HepG2 (cell line): ENCODE measurements at places on chromosomes 2 and 18. TPM values are rescaled to one million over a fixed set of nuclear protein-coding genes. Genes with fewer than 3 reads are reported as not detected.

GRCh38 chr2:173652767-173653431 is 298.2 kb downstream of the CDCA7 start:
- peak; percentile 64 for DNase-seq

DNA sequence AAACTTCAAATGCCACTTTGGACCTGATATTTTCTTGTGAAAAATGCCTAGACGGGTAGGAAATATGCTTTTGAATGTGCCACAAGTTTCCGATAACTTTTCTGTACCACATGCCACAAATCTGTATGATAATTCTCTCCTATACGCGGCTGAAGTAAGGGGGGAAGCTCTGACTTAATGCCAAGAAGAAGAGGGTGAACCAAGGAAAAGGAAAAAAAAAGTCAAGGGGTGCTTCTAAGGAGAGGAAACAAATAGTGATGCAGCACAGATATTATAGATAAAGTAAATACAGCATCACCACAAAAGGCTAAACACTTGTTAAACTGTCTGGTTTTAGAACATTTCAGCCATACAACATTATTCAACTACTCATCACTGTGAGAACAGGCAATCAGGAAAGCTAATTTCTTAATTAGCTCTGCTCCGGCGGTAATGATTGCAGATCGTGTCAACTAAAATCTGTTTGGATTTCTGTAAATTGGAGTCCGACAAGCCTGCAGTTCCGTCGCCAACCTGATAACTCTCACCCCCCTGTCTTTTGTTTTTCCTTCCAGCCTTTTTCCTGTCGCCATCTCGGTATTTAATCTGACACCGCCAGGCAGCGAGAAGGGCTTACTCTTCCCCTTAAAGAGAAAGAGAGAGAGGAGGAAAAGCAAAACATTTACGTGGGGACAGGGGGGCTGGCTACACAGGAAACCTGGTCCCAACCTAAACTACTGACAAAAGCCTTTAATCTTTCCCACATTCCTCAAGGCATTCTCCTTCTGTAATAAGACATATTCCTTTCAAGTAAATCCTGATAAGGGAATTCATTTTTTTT is 67.5 kb downstream of the ZEB2 start:
- DNase-seq = no peak

DNA sequence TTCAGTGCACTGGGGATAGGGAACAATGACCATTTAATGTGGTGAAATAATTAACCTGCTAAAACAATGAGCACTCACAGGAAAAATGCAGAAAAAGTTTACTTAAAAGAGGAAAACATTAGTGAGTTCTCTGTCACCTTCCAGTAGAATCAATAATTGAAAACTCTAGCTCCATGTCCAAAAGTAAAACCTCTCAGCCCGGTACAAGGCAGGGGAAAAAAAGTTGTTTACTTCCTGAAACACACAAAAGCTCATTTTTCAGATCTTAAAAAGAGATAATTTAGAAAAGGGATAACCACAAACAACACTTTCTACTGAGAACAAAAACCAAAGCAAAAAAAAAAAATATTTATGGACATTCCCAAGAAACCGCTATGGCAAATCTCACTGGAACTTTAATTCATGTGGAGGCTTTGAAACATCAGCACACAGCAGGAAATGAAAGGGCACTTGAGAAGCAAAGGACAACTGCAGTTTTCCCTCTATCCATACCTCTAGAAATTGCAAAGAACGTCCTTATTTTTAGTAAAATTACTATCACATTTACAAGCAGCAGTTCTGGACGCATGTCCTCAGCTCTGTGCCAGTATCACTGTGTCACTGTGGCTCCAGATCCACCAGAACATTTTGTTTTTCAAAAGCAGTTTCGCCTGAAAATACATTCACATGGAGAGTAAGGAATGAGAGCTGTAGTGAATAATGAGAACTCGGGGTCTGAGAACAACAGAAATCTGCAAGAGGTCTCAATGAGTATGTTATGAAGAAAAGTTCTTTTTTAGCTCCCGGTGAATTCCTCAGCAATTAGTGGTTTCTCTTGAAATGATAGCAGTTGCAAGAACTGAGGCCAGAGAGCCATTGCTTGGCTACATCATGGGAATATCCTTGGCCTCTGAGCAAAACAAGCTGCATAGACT is 44.7 kb upstream of the DNAH7 start:
- no peak for DNase-seq

DNA sequence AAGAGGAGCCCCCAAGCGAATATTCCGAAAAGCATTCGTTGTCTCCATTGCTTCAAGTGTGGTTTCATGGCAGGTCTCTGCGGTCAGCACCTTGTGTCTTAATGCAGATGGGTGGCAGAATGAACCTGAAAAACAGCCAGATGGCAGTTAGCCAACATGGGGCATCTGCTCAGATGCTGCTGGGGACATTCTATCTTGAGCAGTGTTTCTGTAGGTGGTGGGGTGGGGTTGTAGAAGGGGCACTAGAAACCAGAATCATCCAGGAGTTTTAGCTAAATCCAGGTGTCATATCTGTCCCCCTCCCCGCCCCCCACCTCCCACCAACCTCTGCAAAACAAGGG is 42.1 kb downstream of the ST6GAL2 start:
- no peak for DNase-seq

- DNase-seq = no peak
These were observed 250.8 kb downstream of the DYSF start for GRCh38 chr2:71704131-71704561.

DNA sequence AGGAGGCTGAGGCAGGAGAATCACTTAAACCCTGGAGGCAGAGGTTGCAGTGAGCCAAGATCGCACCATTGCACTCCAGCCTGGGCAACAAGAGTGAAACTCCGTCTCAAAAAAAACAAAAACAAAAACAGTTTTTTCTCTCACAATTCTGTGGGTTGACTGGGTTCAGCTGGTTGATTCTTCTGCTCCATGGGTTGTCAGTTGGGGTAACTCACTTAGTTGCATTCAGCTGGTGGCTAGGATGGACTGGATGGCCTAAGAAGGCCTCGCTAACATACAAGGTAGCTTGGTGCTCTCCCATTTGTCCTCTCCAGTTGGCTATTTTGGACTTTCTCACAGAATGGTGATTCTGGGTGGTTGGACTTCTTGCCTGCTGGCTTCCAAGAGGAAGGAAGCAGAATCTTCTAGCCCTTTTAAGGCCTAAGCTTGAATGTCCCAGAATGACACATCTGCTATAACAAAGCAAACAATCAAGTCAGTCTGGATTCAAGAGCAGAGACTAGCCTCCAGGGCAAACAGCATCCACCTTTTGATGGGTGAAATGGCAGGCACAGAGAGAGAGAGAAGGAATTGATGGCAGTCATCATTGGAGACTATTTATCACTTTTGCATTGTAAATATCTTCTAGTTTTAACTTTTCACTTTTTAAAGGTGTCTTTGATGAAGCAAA is 17.9 kb downstream of the LAMA3 start:
- no peak for DNase-seq

GRCh38 chr2:182058056-182058455 is 72.4 kb downstream of the PPP1R1C start:
- DNase-seq = no peak

DNA sequence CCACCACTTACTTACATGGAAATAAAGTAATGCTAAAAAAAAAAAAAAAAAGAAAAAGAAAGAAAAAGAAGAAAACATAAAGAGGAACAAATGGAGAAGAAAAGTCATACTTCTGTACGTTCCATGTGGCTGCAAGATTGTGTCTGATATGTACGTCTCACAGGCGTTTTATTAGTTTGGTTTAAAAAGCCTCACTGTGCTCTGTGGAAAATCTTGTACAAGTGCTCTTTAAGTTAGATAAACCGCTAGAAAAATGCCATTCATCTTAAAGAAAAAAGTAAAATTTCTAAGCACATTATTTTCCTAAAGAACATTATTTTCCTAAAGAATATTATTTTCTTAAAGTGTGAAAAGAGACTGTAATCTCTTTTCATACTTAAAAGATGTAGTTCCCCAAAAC is 165.1 kb downstream of the ZNF521 start:
- no peak for DNase-seq

DNA sequence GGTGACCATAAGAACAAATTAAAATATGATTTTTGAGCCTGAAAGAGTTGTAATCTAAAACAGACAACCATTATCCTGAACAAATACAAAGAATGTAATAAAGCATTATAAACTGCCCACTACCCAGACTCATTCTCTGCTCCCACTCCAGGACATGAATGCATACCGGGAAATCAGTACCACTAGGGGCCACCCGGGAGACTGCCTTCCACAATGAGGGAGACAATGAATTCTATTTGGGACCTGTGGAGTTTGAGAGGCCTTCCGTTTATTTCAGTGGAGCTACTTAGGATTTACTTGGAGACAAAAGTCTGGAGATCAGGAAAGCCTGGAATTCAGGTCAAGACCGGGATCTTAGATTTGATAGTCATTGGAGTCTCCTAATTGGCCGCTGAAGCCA is 50.0 kb downstream of the NAB1 start:
- peak; percentile 14 for DNase-seq

DNA sequence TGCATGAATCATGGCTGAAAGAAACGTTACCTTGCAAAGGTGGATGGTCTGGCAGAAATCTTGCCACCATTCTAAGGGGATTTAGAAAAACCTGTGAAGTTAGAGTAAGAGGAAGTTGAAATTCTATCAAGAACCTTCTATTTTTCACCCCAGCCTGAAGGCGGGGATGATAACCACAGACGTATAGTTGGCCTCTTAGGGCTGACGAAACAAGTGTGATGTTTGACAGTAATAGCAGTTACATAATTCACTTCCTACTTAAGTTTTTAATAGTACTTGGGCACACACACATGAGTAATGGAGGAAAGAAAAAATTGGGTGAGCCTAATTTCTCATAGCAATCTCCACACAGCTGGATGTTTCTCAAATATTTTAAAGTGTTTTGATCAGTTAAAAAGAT is 336.6 kb upstream of the SALL3 start:
- no peak for DNase-seq

DNA sequence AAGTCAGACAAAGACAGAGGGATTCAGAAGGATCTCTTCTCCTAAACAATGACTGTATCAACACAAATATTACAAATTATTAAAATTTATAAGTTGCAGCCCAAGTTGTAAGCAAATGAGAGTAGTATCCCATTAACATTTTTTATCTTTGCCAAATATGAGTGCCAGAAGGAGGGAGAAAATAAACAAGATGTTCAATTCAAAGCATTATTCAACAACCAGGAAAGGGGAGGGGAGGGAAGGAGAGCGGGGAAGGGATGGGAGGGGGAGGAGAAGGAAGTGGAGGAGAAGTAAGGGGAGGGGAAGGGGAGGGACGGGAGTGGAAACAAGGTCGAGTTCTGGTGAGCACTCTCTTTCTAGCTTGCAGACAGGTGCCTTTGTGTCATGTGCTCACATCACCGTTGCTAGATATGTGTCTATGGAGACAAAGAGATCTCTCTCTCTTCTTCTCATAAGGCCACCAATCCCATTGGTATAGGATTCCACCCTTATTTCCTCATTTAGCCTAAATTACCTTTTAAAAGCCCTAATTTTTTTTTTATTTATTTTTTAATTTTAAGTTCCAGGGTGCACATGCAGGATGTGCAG is 679.6 kb upstream of the CHAC2 start:
- DNase-seq = no peak

GRCh38 chr18:2139691-2140090 is 431.6 kb downstream of the METTL4 start:
- no peak for DNase-seq

OR6B2 gene
- not detected in 2 replicates for total RNA-seq

SGPP2 gene
- total RNA-seq = not detected in 2 replicates

ZNF514 gene
- total RNA-seq = 12.4 and 15.2 TPM in 2 replicates

TMEM37 gene
- total RNA-seq = 23.7 and 37.7 TPM in 2 replicates

DUSP2 gene
- total RNA-seq = not detected in 2 replicates

CYP26B1 gene
- 0.06 and 0.07 TPM in 2 replicates for total RNA-seq

HOXD1 gene
- 10.0 and 10.4 TPM in 2 replicates for total RNA-seq

SMAD7 gene
- 18.7 and 24.7 TPM in 2 replicates for total RNA-seq
